Nephron progenitor cell (in vitro differentiated cells): ENCODE measurements at places on chromosomes 2 and 18.

DNA sequence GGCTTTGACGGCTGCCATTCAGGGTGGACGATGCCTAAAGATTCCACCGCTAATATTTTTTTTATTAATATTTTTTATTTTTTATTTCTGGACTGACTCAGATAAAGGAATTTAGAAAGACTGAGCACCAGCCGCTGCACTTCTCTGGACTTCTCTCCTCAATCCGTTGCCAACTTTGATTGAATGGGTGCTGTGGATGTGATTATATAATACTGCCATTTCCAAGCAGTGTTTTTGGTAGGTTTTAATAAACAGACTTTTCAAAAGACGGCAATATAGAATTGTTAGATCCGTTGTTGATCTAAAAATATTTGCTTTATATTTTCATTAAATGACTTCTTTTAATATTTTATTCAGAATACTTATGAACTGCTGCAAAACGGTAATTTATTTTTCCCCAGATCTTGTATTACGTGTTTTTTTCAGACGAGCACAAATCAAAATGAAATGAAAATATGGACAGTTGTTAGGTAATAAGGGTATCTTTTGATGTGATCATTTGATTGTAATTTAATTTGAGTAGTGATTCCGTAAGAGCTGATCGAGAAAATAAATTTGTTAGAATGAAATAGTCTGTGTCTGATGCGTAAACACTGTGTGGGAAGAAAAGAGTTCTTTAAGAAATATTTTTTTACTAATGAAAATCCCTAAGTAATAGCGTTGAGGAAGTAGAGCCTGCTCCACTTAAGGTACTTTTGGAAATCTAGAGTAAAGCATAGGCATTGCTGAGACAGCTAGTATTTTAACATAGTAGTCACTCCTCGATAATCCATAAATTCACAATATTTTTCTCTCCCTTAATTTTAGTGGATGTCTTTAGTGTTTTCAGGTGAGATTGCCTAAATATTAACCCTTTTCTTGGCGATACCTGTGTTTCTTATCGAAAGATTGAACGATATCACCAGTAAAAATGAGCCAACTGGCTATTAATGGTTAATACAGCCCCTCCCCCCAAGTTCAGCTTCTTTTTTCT lies 4.4 kb downstream of the POU3F3 start:
- H3K4me3 ChIP-seq: peak overlapping the region; percentile 54
- H3K36me3 ChIP-seq: no peaks in the 10 kb centered on the region
- H3K27me3 ChIP-seq: peaks cover 87% of the 10 kb centered on the region
- DNase-seq: no peak
- H3K4me1 ChIP-seq: peaks cover 50% of the 10 kb centered on the region

DNA sequence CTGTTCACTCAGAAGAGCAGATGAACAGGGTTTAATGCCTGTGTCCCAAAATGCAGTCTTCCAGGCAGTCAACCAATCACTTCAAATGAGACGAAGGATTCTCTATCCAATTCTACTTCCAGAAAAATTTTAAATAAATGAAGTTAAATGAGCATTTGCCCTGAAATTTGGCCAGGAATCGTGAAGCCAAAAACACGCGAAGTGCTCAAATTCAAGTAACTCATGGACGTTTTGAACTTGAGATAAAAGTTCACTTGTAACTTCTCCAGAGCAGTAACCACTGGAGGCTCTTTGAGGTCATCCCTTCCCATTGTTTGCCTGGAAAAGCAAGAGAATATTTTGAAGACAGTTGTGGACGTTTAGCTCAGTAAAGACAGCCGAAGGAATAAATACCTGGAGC lies 928.5 kb downstream of the NRXN1 start:
- DNase-seq: no peak
- H3K4me3 ChIP-seq: no peak overlapping the region
- no peak overlapping the region for H3K27ac ChIP-seq
- no peaks in the 10 kb centered on the region for H3K27me3 ChIP-seq
- H3K36me3 ChIP-seq: no peaks in the 10 kb centered on the region

GRCh38 chr2:205746420-205746785 lies 64.1 kb downstream of the NRP2 start:
- peak overlapping the region; percentile 71 for H3K27ac ChIP-seq
- no peak for DNase-seq
- H3K4me3 ChIP-seq: no peak overlapping the region

DNA sequence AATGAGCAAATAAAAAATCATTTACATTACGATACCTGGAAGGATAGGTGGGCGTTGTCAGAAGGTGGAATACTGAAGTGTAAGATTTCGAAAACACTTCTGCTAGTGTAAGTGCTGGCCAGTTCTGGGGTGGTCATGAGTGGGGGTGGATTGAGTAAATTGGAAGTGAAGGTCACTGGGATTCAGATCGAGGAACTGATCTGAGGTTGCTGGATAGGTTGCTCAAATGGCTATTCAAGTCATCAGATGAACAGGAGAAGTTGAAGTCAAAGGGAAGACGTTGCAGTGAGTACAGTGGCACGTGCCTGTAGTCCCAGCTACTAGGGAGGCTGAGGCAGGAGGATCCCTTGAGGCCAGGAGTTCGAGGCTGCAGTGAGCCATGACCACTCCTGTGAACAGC lies 95.7 kb downstream of the MALT1 start:
- DNase-seq: no peak
- no peaks in the 10 kb centered on the region for H3K36me3 ChIP-seq
- peaks cover 36% of the 10 kb centered on the region for H3K4me1 ChIP-seq
- H3K27ac ChIP-seq: no peak overlapping the region

DNA sequence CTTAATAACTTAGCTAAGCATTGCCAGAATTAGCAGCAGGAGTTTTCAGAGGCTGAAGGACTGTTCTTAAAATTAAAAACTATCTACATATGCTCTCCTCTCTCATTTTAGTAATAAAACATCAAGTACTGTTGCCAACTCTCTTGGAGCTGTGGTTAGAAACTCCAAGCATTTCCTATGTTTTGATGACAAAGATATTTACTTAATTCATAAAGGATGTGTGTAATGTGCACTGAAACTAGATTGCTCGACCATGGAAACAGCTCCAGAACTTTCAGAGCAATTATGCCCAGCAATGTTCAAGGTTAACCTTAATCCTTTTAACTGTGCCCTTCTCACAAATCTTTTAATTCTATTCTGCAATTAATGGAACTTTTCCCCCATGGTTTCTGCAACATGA lies 8.4 kb downstream of the GRP start:
- peaks cover 91% of the 10 kb centered on the region for H3K27me3 ChIP-seq
- H3K4me1 ChIP-seq: no peaks in the 10 kb centered on the region
- H3K27ac ChIP-seq: no peak overlapping the region
- no peaks in the 10 kb centered on the region for H3K36me3 ChIP-seq
- DNase-seq: no peak

DNA sequence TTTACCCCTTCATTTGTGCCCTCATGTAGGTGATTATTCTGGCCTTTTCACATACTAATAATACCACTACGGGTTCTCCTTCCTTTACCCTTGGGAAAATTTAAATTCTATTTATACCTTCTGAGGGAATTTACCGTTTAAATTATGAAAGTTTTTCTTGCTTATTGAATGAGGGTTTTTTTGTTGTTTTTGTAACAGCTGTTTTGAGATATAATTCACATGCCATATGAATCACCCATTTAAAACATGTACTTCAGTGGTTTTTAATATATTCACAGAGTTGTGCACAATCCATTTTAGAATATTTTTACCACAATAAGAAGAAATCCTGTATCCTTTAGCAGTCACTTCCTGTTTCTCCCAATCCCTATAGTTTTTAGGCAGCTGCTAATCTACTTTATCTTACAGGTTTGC lies 54.7 kb downstream of the EML4 start:
- no peaks in the 10 kb centered on the region for H3K27me3 ChIP-seq
- no peak overlapping the region for H3K27ac ChIP-seq
- peaks cover 24% of the 10 kb centered on the region for H3K4me1 ChIP-seq

DNA sequence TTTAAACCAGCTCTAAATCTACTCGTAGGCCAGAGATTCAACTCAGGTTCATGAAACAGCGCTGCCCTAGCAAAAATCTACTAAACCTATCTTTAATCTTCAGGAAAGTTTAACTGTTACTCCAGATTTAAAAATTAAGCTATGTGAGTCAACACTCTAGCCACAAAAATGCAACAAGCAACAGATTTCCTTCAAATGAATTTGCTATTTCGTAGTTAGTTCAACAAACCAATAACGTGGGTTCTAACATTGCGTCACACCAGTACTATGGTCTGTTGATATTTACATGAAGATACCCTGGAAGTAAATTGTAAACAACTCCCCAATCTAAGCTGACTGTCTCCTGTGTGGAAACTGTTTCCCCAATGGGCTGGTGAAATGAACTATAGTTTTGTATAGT lies 71.2 kb downstream of the FIGN start:
- no peak overlapping the region for H3K4me3 ChIP-seq
- peaks cover 40% of the 10 kb centered on the region for H3K36me3 ChIP-seq
- no peaks in the 10 kb centered on the region for H3K27me3 ChIP-seq
- DNase-seq: no peak
- H3K4me1 ChIP-seq: no peaks in the 10 kb centered on the region

- H3K27ac ChIP-seq: no peak overlapping the region
- DNase-seq: no peak
- H3K4me3 ChIP-seq: no peak overlapping the region
- no peaks in the 10 kb centered on the region for H3K36me3 ChIP-seq
These were observed 53.7 kb upstream of the SLC4A10 start for GRCh38 chr2:161570424-161571050.

DNA sequence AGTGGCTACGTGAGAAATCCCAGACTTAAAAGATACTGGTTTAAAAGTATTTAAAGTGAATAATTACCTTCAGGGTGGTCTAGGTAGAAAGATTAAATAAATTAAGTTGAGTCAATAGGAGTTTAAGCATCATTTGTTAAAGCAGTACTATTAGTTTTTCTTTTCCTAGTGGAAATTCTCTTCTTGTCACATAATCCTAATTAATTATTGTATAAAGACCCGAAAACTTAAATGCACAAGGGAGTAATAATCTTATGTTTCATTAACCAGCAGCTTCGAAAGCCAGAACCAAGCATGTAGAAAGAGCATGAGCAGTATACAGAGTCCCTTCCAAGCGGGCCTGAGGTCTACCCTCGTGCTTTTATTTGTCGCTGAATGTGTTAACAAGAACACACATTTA lies 90.2 kb upstream of the SKOR2 start:
- no peak for DNase-seq
- peaks cover 19% of the 10 kb centered on the region for H3K27me3 ChIP-seq
- H3K36me3 ChIP-seq: no peaks in the 10 kb centered on the region
- H3K27ac ChIP-seq: no peak overlapping the region

- no peak overlapping the region for H3K4me3 ChIP-seq
- no peak for DNase-seq
- H3K27ac ChIP-seq: no peak overlapping the region
- peaks cover 14% of the 10 kb centered on the region for H3K27me3 ChIP-seq
These were observed 165.6 kb downstream of the SMAD7 start for GRCh38 chr18:48785091-48785614.

DNA sequence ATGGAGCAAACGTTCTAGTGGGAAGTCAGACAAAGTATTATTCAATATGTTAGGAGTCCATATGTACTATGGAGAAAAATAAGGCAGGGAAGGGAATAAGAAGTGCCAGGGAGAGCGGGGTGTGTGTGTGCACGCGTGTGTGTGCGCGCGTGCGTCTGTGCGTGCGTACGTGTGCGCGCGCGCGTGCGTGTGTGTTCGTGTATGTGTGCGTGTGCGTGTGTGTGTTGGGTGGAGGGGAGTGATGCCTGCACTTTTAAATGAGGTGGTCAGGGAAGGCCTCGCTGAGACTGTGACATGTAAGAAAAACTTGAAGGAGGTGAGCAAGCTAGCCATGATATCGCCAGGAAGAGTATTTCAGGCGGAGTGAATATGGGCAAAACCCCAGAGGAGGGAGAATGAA lies 1.6 kb upstream of the MREG start:
- H3K36me3 ChIP-seq: peaks cover 16% of the 10 kb centered on the region
- peaks cover 35% of the 10 kb centered on the region for H3K4me1 ChIP-seq
- no peak overlapping the region for H3K27ac ChIP-seq

DNA sequence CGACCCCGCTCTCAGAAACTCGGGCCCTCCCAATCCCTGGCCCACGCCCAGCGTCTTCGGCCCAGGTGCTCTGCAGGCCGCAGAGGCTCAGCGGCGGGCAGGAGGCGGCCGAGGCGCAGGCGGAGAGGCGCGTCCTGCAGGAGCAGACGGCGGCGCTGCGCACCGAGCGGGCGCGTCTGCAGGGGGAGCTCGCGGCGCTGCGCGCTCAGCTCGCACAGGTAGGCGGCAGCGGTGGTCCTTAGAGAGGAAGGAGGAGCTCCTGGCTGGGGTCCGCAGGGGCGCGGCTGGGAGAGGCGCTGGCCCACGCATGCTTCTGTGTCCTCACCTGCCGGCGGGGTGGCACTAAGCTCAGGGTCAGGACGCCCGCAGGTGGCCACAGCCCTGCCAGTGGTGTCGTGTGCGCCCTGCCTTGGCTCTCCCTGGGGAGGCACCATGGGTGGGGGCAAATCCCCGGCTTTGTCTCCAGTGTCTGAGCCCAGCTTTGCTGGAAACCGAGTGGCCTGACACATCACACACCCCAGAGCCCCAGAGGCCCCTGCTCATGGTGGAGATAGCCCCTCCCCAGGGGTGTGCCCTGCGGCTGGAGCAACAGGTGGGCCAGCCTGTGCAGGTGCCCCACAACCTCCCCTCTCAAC lies 14.9 kb upstream of the SNED1 start:
- H3K27me3 ChIP-seq: peaks cover 42% of the 10 kb centered on the region
- H3K27ac ChIP-seq: no peak overlapping the region
- peak; percentile 74 for DNase-seq
- H3K36me3 ChIP-seq: no peaks in the 10 kb centered on the region

- H3K27me3 ChIP-seq: no peaks in the 10 kb centered on the region
- H3K4me1 ChIP-seq: peaks cover 53% of the 10 kb centered on the region
- no peak for DNase-seq
These were observed 18.1 kb upstream of the LYPD6B start for GRCh38 chr2:149020432-149020851.

DNA sequence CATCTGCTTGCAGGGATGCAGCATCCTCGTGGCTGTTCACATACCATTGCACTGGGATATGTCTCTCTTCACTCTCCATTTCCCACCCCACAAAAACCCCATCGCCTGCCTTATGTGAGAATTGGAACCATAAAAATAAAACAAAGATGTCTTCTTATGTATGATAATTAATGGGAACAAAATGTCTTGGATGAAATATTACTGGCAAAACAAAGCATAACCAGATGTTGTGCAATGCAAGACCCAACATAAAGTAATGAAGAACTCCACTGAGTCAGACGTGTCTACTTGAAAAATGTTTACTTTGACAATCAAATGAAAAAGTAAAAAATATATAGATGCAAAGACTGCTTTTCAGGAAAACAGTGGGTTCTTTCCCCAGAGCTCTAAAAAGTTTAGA lies 611.3 kb upstream of the SYT4 start:
- no peak overlapping the region for H3K27ac ChIP-seq
- H3K4me1 ChIP-seq: peaks cover 15% of the 10 kb centered on the region
- no peak for DNase-seq
- no peaks in the 10 kb centered on the region for H3K36me3 ChIP-seq
